ENCODE measurements at places on chromosomes 11 and 22. TPM values are rescaled to one million over a fixed set of nuclear protein-coding genes. Genes with fewer than 3 reads are reported as not detected.

- no peaks in the 10 kb centered on the region for H3K27me3 ChIP-seq
- H3K4me3 ChIP-seq: no peak overlapping the region
- no peaks in the 10 kb centered on the region for H3K36me3 ChIP-seq
- no peak overlapping the region for H3K27ac ChIP-seq
Observed at GRCh38 chr22:44464000-44464399, 34.0 kb downstream of the RTL6 start.

- H3K27me3 ChIP-seq: peaks cover 20% of the 10 kb centered on the region
- DNase-seq: no peak
- H3K4me3 ChIP-seq: no peak overlapping the region
- H3K36me3 ChIP-seq: no peaks in the 10 kb centered on the region
- no peaks in the 10 kb centered on the region for H3K4me1 ChIP-seq
Observed at GRCh38 chr11:76653674-76654284, 16.8 kb downstream of the LRRC32 start.

- H3K27me3 ChIP-seq: no peaks in the 10 kb centered on the region
- peak overlapping the region; percentile 59 for H3K4me3 ChIP-seq
- peak; percentile 98 for DNase-seq
- no peaks in the 10 kb centered on the region for H3K36me3 ChIP-seq
- peak overlapping the region; percentile 33 for H3K27ac ChIP-seq
- H3K4me1 ChIP-seq: peaks cover 49% of the 10 kb centered on the region
Observed at GRCh38 chr11:66011239-66011784, 496 bp upstream of the CST6 start.

GRCh38 chr11:31966846-31967245 is 124.0 kb upstream of the RCN1 start:
- H3K4me3 ChIP-seq: no peak overlapping the region
- H3K27ac ChIP-seq: no peak overlapping the region
- H3K36me3 ChIP-seq: no peaks in the 10 kb centered on the region
- peaks cover 6% of the 10 kb centered on the region for H3K4me1 ChIP-seq
- H3K27me3 ChIP-seq: no peaks in the 10 kb centered on the region

DNA sequence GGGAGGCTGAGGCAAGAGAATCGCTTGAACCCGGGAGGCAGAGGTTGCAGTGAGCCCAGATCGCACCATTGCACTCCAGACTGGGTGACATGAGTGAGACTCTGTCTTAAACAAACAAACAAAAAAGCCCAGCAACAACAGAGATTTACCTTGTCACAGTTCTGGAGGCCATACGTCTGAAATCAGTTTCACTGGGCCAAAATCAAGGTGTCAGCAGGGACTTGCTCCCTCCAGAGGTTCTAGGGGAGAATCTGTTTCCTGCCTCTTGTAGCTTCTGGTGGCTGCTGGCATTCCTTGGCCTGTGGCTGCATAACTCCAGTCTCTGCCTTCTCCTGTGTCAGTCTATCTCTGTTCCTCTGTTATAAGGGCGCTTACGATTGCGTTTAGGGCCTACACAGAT is 1.5 kb downstream of the DDX10 start:
- no peak overlapping the region for H3K27ac ChIP-seq
- DNase-seq: peak; percentile 42
- H3K4me1 ChIP-seq: peaks cover 29% of the 10 kb centered on the region

DNA sequence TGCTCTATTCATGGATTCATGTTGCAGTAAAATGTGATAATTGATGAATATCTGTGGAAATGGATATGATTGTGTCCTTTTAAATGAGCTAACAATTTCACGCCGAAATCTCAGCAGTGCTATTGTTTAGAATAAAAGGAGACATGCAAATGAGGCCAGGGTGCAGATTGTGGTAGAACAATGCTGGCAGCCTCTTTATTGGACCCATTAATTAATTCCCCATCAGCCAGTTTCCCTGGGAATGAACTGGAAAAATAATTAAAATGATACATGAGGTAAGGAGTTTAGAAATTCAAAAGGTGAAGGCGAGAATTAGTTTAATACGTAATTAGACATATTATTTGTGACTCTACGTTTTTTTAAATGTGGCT is 306.2 kb downstream of the TBC1D22A start:
- no peaks in the 10 kb centered on the region for H3K4me1 ChIP-seq
- no peak overlapping the region for H3K4me3 ChIP-seq
- H3K27me3 ChIP-seq: no peaks in the 10 kb centered on the region
- H3K27ac ChIP-seq: no peak overlapping the region
- no peaks in the 10 kb centered on the region for H3K36me3 ChIP-seq
- no peak for DNase-seq

DNA sequence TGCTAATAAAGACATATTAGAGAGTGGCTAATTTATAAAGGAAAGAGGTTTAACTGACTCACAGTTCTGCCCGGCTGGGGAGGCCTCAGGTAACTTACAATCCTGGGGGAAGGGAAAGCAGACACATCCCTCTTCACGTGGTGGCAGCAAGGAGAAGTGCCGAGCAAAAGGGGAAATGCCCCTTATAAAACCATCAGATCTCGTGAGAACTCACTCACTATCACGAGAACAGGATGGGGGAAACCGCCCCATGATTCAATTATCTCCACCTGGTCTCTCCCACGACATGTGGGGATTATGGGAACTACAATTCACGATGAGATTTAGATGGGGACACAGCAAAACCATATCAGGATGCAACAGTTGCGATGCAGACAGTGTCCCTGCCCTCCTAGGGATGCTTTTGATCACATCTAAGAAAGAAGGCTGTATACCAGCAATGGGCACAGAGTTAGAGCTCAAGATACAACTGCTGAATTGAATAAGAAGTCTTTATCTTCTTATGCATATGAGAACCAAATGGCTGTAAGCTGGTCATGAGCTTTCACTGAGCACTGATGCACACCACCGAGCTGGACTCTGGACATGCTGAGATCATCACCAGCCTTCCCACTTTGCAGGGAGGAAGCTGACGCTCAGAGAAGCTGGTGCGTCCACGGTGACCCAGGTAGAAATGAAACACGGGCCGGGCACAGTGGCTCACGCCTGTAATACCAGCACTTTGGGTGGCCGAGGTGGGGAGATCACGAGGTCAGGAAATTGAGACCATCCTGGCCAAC is 255.2 kb downstream of the MN1 start:
- H3K27me3 ChIP-seq: no peaks in the 10 kb centered on the region
- H3K27ac ChIP-seq: no peak overlapping the region
- no peaks in the 10 kb centered on the region for H3K36me3 ChIP-seq
- DNase-seq: no peak
- H3K4me3 ChIP-seq: no peak overlapping the region
- H3K4me1 ChIP-seq: no peaks in the 10 kb centered on the region

- no peak for DNase-seq
- no peaks in the 10 kb centered on the region for H3K27me3 ChIP-seq
- no peak overlapping the region for H3K4me3 ChIP-seq
- H3K4me1 ChIP-seq: no peaks in the 10 kb centered on the region
- no peaks in the 10 kb centered on the region for H3K36me3 ChIP-seq
Observed at GRCh38 chr11:19258641-19259230, 18.0 kb upstream of the E2F8 start.

DNA sequence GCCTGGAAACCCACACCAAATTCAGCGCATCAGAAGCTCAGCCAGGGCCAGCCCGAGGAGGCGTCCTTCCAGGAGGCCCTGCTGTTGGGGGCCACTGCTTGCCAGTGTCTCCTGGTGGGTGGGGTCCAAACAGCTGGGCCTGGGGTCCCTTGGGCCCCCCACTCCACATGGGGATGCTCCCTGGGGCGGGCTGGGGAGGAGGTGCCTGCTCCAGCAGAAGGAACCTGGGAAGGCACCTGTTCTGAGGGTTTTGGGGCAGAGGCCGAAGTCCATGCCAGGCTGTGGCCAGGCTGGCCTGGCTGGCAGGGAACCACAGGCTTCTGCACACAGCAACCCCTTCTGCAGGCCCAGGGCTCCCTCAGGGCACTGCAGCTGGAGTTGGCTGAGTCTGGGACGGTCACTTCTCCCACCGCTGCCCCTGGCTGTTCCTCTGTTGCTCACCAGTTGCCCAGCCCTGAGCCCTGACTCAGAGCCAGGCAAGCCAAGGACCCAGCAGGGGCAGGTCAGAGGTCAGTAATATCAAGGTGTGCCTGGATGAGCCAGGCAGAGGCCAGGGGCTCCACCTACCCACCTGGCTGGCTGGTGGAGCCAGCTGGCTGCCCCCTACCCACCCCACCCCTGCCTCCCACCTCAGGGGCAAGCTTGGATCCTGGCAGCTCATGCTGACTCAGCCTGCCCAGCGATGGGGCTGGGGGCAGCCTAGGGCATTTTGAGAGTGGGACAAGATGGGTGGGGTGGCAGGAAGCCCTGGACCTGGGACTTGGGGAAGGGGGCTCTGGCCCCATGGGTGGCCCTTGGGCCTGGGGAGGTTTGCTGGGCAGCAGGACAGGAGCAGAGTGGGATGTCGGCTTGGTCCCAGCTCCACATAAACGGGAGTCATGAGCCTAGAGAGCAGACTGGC is 12.0 kb upstream of the PHLDA2 start:
- no peaks in the 10 kb centered on the region for H3K27me3 ChIP-seq
- peaks cover 19% of the 10 kb centered on the region for H3K4me1 ChIP-seq
- H3K4me3 ChIP-seq: no peak overlapping the region

GRCh38 chr11:40276960-40277359 is 1182.5 kb downstream of the LRRC4C start:
- 0 out of 2 replicates have a peak, but pooled peaks cover 8% of the 10 kb centered on the region for H3K27me3 ChIP-seq
- no peaks in the 10 kb centered on the region for H3K4me1 ChIP-seq
- H3K27ac ChIP-seq: no peak overlapping the region
- no peaks in the 10 kb centered on the region for H3K36me3 ChIP-seq
- no peak overlapping the region for H3K4me3 ChIP-seq

- no peak for DNase-seq
- no peaks in the 10 kb centered on the region for H3K27me3 ChIP-seq
- H3K27ac ChIP-seq: no peak overlapping the region
- H3K36me3 ChIP-seq: no peaks in the 10 kb centered on the region
Observed at GRCh38 chr11:15941206-15941770, 415.1 kb downstream of the SOX6 start.

GRCh38 chr11:35919244-35919643 is 24.6 kb upstream of the LDLRAD3 start:
- no peaks in the 10 kb centered on the region for H3K27me3 ChIP-seq
- no peak overlapping the region for H3K4me3 ChIP-seq
- peaks cover 12% of the 10 kb centered on the region for H3K4me1 ChIP-seq
- DNase-seq: peak; percentile 51
- no peak overlapping the region for H3K27ac ChIP-seq
- H3K36me3 ChIP-seq: no peaks in the 10 kb centered on the region

DNA sequence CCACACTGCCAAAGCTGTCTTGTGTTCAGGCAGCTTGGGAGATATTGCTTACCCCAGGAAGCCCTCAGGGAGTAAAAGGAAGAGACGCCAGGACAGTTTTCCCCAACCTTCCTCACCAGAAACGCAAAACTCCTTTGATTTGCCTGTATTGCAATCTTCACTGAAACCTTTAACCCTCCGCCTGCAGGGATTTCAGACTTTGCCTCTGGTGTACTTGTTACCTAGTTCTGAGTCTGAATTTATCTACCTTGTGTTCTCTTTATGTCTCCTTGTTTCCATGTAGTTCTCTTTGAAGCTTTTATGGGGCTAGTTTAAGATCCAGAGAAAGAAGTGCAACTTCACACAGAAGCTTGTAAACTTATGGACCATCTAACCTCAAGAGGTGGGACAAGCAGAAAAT is 154.2 kb downstream of the DSCAML1 start:
- H3K27ac ChIP-seq: no peak overlapping the region
- DNase-seq: no peak
- no peaks in the 10 kb centered on the region for H3K36me3 ChIP-seq
- no peak overlapping the region for H3K4me3 ChIP-seq
- H3K4me1 ChIP-seq: no peaks in the 10 kb centered on the region

- peaks cover 29% of the 10 kb centered on the region for H3K4me1 ChIP-seq
- DNase-seq: no peak
- peaks cover 4% of the 10 kb centered on the region for H3K36me3 ChIP-seq
- no peaks in the 10 kb centered on the region for H3K27me3 ChIP-seq
- H3K27ac ChIP-seq: no peak overlapping the region
- no peak overlapping the region for H3K4me3 ChIP-seq
Observed at GRCh38 chr11:96267001-96267495, 75.9 kb downstream of the MAML2 start.

- no peaks in the 10 kb centered on the region for H3K4me1 ChIP-seq
- no peaks in the 10 kb centered on the region for H3K27me3 ChIP-seq
- H3K27ac ChIP-seq: no peak overlapping the region
Observed at GRCh38 chr22:22752556-22753477, 108.4 kb downstream of the GGTLC2 start.

- H3K4me1 ChIP-seq: peaks cover 31% of the 10 kb centered on the region
- no peaks in the 10 kb centered on the region for H3K27me3 ChIP-seq
- peaks cover 44% of the 10 kb centered on the region for H3K36me3 ChIP-seq
- no peak overlapping the region for H3K4me3 ChIP-seq
Observed at GRCh38 chr22:39311592-39312400, 7.6 kb downstream of the RPL3 start.

DNA sequence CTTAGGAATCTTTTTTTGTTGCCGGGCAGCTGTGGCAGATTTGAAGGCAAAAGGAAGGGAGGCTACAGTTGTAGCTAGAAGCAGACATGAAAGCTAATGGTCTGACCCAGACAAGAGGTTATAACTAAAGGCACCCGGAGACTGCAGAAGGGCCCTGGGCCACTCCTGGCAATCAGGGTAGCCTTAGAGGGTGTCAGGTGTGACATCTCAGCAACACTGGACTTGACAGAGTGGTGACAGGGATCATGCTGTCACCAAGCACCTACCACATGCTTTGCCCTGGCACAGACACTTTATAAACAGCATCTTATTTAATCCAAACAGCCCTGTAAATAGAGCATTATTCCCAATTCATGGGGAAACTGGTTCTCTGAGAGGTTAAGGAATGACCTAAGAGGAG is 25.7 kb downstream of the TUB start:
- H3K4me1 ChIP-seq: no peaks in the 10 kb centered on the region
- peaks cover 21% of the 10 kb centered on the region for H3K27me3 ChIP-seq
- H3K36me3 ChIP-seq: no peaks in the 10 kb centered on the region
- DNase-seq: no peak
- no peak overlapping the region for H3K4me3 ChIP-seq
- no peak overlapping the region for H3K27ac ChIP-seq

DNA sequence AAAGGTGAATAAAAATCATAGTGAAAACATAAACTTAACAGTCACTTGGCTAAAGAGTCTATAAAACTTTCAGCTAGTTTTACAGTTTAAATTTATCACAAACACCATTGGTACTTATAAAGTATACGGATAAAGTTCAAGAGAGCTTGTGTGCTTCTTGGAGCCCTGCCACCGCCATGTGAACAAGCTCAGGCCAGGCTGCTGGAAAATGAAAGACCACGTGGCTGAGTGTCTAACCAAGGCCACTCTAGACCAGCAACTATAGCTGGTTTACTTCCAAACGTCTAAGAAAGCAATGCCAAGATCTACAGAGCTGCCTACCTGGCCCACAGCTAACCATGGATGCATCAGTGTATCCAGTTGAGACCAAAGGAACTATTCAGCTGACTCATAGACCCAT is 66.3 kb upstream of the API5 start:
- no peak overlapping the region for H3K4me3 ChIP-seq
- H3K4me1 ChIP-seq: no peaks in the 10 kb centered on the region
- no peak overlapping the region for H3K27ac ChIP-seq
- H3K27me3 ChIP-seq: no peaks in the 10 kb centered on the region

Gene C11orf54
- total RNA-seq: 32.4 TPM

Gene TAF10
- 128 TPM for total RNA-seq

Gene SYCE3
- total RNA-seq: 1.3 TPM

Gene RIC3
- not detected for total RNA-seq

Gene TRPM5
- not detected for total RNA-seq
